Caki2 (cell line): ENCODE measurements at places on chromosomes 2 and 18.

GRCh38 chr2:52558265-52558664, 1209.3 kb upstream of the CHAC2 start:
- no peak for DNase-seq

DNA sequence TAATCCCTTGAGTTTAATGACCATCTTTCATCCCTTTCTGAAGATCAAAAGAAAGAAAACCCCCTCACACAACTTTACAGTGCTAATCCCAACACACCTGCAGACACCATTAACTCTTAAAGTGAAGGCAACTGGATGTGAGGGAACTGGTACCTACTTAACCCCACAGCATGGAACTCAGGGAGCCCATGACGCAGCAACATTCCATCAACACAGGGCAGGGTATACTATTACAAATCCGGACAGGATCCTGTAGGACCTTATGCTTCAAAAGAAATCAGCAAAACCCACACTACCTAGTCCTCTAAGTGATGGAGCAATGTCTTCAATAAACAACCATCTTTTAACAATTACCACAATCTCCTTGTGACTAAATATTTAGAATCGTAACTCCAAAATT, 78.6 kb downstream of the FARSB start:
- DNase-seq = no peak

GRCh38 chr2:230770804-230771203, 58.2 kb downstream of the CAB39 start:
- no peak for DNase-seq

GRCh38 chr2:23993736-23994269, 16.1 kb upstream of the MFSD2B start:
- no peak for DNase-seq

DNA sequence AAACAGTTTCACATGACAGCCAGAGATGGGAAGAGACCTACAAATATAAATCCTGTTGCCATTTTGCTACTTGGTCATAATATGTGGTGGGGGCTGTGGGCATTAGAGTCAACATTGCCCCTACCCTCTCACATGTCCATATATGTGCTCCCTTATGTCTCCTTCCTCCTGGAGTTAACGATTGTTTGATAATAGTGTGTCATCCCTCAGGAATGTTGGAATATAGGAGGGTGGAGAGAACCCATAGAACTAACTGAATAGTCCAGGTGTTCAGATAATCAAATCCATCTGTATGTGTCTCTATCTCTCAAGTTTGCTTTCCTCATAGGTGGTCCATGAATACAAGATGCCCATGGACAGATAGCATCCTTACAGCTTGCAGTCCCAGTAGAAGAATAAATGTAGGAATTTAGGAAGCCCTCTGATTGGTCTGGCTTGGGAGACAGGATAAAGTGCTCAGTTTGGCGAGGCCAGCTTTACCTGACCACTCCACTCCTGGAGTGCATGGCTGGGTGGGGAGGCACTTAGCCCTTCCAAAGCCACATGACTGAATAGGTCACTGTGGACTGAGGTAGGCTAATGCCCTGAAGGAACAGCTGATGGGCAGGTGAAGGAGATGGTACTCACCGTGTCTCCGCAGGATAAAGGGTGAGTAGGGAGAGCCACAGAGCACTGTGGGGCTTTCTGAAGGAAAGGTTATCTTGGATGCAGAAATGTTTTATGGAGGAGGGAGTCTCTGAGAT, 166.9 kb downstream of the CDCA7 start:
- peak; percentile 8 for DNase-seq

DNA sequence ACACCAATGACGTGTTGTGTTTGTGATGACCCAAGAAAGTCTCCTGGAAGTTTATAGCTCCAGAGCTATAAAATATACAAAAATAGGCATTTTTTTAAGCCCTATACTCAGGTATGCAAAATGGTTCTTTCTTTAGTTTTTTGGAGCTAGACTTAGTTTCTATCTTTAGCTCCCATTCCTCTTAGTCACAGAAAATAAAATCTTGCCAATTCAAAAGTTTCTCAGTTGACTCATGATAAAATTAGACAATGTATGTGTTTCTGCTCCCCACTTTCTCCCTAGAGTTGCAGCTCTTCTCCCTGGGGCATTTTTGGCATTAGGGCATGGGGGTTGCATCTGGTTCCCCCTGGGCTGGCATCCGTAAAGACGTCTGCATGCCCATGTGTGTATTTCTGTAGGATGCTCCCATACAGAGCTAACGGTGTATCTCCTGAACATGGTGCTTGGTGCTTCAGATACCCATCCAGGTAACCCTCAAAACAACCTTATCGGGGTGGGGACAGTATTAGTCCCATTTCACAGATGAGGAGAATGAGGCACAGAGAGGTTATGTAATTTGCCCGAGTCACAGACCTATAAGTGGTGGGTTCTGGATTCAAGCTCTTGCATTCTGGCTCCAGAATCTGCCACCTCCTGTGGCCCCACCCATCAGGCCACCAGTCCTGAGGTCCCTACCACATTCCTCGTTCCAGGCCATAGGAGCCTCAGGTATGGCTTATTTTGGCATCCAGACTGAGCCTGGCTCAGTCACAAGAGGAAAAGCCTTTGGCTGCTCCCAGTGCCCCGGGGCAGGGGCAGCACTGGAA, 43.1 kb upstream of the ASAP2 start:
- peak; percentile 35 for DNase-seq

- peak; percentile 30 for DNase-seq
Measured at GRCh38 chr2:157971702-157972101, 95.6 kb upstream of the ACVR1 start.

- no peak for DNase-seq
Measured at GRCh38 chr2:199778655-199779054, 72.3 kb downstream of the FTCDNL1 start.

DNA sequence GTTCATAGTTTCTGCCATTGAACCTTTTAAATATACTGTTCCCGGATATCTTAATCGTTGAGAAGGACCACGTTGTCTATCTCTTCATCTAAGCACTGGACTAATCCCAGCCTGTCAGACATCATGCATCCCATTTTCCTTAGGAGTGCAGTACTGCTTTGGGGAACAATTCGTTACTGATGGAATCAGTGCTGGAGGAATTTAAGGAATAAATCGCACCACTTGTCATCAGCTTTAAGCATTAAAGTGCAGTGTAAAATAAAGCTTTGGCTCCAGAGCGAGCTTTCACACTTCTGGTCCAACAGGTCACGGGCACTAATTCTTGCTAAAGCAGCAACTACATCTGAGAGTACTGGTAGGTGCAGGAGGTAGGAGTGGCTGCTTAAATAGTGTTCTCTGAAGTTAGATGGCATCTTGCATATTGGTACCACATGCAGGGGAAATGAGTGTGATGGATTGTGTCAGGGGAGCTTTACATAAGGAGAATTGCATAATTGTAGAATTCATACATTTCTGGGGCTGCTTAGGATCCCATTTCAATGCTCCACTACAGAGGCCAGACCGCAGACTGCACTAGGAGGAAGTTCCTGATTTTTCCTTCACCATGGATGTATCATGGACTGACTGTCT, 105.7 kb upstream of the RASGRP3 start:
- DNase-seq = no peak

DNA sequence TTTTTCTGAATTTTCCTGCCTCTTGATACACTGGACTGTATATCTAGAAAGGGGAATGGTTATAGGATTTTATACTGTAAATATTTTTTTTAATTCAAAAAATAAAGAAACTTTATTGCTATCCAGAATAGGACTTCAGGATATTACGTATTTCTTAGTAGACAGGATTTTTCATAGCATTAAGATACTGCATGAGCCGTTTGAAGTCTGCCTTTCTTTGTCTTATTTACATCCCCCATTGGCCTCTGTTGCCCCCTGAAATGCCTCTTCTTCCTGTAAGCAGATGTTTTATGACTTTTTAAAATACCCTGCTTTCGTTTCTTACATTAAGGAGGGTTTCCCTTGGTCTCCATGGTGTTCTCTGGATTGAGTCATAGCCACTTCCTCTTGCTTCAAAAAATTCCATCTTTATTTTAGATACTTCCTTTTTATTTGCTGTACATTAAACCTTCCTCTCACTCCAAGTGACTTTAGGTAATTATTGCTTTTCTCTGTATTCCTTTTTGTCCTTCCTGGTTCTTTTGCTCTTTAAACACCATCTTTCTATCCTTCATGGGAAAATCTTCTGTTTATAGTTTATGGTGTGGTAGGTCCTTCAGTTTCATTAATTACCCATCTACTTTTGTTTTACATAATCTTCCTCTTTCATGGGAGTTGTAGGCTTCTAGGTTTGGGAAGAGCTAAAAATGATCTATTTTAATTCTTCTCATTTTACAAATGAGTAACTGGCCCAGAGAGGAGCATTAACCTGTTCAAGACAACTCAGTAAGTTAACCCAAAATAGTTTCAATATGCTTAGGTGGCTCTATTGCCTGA, 72.6 kb downstream of the ZNF532 start:
- DNase-seq = no peak

DNA sequence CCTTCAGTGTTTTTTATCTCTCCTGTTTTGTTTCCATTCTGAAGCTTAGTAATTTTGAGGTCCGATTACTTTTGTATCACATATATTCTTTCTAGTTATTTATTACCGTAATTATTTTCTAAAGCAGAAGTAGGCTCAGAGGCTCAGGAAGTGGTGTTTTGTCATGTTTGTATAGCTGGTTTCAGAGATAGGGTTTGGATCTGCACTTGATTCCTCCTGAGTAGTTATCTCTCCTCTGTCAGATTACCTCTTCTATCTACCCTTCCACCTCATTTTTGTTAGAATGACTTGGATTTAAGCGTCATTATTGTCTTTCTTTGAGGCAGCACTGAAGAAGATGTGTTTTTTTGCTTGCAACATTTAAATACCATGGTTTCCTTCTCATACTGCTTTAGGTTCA, 95.4 kb downstream of the MTA3 start:
- DNase-seq = no peak

DNA sequence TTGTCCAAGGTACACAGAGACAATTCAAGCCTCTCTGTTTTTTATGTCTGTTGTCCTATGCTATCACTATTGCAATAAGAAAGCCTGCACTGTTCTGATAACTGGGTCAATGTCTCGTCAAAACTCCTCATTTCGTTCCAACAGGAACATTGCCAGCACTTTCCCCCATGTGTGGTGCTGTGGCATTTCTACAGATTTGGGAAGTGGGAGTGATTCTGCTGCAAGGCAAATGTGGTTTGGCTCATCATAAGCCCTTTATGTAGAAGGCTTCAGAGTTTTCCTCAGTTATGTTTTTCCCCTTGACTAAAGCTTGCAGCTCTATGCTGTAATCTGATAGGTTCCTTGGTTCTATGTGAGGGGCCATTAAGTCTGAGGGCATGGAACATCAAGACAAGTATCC, 324.1 kb upstream of the TCF4 start:
- DNase-seq = no peak

GRCh38 chr2:187875261-187876141, 321.3 kb upstream of the TFPI start:
- DNase-seq = no peak

GRCh38 chr2:41936771-41937463, 110.9 kb upstream of the PKDCC start:
- no peak for DNase-seq

- no peak for DNase-seq
Measured at GRCh38 chr2:54701029-54701428, 22.4 kb upstream of the EML6 start.

GRCh38 chr2:42084231-42084671, 36.4 kb downstream of the PKDCC start:
- DNase-seq = peak; percentile 15

- DNase-seq = no peak
Measured at GRCh38 chr2:128473175-128474035, 154.7 kb upstream of the HS6ST1 start.

DNA sequence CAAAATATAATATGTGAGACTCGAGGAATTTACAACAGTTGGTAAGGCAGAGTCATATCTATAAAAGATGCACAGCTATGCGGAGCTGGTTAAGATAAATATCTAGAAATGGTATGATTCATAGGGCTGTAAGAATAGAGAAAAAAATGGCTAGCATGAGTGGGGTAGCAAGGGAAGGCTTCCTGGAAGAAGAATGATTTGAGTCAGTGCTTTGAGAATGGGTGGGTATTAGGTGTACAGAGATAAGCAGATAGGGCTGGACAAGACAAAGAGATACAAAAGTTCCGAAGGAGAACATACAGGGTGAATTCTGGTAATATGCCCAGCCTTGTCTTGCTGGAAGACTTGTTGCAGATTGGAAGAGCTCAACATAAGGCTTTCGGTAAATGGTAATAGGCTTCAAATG, 291.5 kb upstream of the CCDC68 start:
- no peak for DNase-seq

DNA sequence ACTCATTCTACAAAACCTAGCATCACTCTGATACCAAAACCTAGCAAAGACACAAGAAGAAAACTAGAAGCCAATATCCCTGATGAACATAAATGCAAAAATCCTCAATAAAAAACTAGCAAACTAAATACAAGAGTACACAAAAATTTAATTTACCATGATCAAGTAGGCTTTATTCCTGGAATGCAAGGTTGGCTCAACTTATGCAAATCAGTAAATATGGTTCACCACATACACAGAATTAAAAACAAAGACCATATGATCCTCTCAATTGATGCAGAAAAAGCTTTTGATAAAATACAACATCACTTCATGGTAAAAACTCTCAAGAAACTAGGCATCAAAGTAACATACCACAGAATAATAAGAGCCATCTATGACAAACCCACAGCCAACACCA, 188.3 kb downstream of the ETAA1 start:
- DNase-seq = no peak

- DNase-seq = no peak
Measured at GRCh38 chr18:50358844-50359243, 16.0 kb upstream of the SKA1 start.

DNA sequence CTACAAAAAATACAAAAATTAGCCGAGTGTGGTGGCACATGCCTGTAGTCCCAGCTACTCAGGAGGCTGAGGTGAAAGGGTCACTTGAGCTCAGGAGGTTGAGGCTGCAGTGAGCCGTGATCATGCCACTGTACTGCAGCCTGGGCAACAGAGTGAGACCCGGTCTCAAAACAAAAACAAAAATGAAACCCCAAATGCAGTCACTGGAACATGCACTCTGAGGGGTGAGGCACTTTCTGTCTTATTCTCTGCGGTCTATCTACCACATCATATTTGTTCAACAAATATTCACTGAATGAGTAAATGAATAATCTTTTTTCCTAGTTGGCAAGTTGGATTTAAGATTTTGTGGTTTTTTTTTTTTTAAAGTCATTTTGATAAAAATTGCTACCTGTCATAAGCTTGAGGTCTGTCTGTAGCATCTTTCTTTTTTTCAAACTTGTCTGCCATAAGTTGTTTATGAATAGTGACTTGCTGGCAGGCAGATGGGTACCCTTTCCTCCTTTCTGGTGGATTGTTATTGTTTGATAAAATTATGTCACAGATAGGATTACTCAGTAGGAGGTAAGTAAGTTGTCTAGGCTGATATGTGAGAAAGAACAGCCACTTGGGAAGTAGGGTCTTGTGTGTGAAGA, 11.8 kb downstream of the CHRNA1 start:
- peak; percentile 81 for DNase-seq
